ENCODE measurements at places on chromosomes 6 and 20.

- DNase-seq, result no peak
Observed at GRCh38 chr6:1188199-1188598, 123.7 kb upstream of the FOXQ1 start.

GRCh38 chr6:29589423-29590048, 4.6 kb downstream of the OR2H2 start:
- DNase-seq, result peak; percentile 9

DNA sequence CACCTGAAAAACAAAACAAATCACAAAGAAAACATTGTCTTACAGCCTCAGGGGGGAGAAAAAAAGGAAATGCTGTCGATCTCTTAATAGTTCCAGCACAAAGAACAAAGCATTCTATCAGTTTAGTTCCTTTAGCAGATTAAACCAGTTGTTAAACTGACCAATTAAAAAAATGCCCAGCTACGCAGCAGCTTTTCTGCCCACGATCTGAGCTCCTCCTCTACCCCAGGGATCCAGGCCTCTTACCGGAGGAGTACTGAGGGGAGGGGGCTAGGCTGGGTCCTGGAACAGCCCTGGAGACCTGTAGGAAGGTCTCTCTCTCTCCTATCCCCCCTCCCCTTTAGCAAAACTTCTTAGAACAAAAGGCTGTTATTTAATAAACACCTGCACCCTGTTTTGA, 13.4 kb downstream of the PTK7 start:
- DNase-seq, result no peak

- no peak for DNase-seq
Observed at GRCh38 chr6:156928972-156929371, 151.8 kb downstream of the ARID1B start.

DNA sequence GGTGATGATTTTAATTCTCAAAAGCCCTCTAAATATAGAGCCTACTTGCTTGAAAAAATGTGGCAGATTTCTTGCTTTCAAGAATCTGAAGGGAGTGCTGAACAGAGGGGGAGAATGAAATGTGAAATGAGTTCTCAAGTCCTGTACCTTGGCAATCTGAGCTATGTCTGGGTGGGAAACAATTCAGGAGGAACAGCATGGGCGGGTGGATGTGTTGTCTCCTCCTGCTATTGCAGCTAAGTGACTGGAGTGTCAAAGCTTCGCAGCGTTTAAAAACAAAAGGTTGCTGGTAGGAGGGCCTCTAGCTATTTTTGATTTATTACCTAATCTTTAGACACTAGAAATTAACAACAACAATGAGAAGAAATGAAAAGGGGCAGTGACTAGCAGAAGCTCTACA, 102.5 kb upstream of the ARG1 start:
- no peak for DNase-seq

DNA sequence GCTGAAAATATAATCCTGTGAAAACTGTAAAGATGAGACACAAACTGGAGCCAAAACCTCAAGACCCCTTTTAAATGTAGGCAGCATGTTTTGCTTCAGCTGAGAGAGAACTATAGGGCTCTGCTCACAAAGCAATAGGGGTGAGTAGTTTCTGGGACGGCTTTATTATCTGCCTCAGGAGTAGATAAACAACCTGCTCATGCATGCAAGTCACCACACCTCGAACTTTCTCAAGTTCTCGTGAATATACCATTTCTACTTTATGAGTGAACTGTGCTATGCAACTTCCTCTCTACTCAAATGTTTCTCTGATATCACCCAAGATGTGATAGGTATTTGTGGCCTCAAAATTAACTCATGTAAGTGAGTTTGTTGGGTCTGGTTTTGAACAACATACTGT, 7.5 kb upstream of the OOEP start:
- no peak for DNase-seq

DNA sequence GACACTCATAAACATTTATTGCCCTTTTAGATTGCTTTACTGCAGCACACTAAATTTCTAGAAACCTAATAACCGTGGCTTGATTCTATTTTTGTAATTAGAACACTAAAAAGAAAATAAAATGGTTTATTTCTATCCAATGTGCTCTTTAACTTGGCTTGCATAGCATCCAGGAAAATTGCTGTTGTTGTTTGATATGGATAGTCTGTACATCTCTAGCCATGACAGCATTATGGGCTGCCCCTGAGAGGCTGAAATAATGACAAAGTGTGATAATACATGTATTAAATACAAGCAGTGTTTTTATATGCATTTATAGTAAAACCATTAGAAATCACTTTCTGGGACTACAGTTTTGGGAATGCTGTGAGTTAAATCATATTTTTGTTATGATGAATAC, 472.5 kb downstream of the EPM2A start:
- no peak for DNase-seq

DNA sequence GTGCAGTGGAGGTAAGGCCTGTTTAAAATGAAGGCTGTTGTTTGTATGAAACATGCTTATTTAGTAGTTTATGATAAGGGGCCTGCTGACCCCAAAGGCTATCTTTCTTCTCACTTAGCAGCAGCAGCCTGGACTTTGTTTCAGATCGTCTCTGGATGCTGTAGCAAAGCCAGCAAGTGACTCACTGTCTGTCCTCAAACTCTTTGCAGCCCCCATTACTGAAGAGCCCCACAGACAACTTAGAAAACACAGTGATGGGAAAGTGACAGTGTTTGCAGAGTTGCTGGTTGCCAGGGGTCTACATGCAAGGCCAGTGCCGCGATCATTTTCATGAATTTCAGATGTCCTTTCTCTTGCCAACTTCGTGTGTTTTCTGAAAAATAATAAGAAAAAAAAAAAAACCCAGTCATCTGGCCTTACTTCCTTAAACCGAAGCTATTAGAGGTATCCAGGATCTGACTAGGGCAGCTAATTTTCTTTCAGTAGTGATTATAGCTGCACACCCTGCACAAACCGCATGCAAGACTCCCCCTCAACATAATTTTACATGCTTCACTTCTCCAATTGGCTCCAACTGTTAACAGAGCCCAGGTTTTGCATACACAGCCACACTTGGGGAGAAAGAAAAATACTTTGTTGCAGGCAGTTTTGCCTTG, 11.6 kb upstream of the F13A1 start:
- DNase-seq, result no peak

DNA sequence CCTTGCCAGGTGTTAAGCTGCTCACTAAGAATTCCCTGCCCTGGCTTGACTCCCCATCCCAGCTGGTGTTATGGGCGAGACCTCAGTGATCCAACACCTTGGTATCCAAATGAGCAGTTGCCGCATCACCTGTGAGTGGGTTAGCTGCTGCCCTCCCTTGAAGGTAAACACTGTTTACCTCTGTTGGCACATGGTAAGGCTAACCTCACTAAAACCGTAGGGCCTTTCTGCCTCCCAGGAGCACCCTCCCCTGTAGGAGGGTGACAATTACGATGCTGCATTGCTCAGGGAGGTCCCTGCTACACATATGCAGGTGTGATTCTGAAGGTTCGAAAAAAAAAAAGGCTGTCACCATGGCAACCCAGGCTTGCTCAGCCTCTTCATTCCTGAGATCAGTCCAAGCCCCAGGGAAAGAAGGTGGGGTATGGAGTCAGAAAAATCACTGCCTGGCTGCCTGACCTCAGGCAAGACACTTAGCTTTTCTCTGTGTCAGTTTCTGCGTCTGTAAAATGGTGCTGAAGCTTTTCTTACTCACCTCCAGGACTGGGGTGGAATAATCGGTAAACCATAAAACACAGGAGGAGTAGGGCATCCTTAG, 19.5 kb downstream of the PNPLA1 start:
- DNase-seq, result no peak

GRCh38 chr6:117530467-117531242, 48.2 kb downstream of the DCBLD1 start:
- DNase-seq, result no peak

- no peak for DNase-seq
Observed at GRCh38 chr20:56683077-56683865, 54.2 kb downstream of the TFAP2C start.

- DNase-seq, result no peak
Observed at GRCh38 chr20:51715856-51716185, 52.4 kb downstream of the ATP9A start.

DNA sequence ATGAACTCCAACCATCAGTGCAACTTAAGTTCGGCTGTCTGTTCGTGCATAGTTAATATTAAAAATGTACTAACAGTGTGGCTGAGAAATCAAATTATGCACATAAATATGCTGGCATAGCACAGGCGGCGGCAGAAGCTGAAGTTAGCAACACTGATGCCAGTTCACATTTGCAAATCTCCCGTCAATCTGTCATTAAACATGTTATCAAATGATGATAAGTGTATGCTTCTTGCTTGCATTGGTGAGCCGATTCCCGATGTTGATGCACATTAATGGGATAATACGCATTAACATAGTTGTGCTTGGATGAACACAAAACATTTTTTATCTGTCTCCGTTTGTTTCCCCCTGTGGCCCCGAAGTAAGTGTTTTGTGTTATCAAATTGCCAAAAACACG, 309.4 kb downstream of the ZNF217 start:
- no peak for DNase-seq

GRCh38 chr6:57193177-57193576, 21.1 kb downstream of the BAG2 start:
- DNase-seq, result no peak

- no peak for DNase-seq
Observed at GRCh38 chr6:81838724-81839426, 86.4 kb upstream of the TENT5A start.

GRCh38 chr20:13402171-13402760, 181.2 kb downstream of the ISM1 start:
- DNase-seq, result no peak

DNA sequence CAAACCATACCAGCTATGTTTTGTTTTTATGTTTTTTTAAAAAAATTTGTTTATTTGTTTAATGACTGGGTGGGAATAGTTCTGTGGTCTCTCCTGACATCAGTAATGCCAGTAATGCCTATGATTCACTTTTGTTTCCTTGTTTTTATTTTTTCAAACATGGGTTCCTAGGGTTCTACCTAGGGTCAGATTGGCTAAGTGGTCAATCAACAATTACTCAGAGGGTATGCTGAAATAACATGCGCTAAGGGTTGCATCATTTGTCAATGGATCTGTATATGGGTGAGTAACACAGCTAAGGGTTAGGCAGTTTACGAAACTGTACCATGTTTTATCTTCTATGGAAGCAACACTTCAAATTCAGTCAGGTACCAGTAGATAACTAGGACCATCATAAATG, 583.8 kb upstream of the GJE1 start:
- no peak for DNase-seq

DNA sequence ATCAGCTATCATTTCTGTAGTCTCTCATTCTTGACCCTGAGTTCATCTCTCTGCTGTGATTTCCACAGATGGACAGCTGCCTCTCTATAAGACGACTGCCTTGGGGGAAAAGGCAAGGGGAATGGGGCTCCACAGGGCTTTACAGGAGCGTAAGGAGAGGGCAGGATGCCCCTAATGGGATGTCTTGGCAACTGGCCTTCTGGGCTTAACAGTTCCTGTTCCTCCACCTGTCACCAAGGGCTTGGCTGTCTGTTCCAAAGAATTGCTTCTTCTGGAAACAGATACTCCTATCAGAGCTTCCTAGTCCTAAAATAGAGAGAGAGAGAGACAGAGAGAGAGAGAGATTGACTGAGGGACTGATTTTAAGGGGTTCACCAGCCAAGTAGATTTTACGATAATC, 181.9 kb downstream of the TMEM200A start:
- no peak for DNase-seq

- no peak for DNase-seq
Observed at GRCh38 chr6:50362706-50363105, 313.0 kb upstream of the DEFB112 start.

GRCh38 chr20:34536798-34537394, 20.7 kb downstream of the DYNLRB1 start:
- no peak for DNase-seq

DNA sequence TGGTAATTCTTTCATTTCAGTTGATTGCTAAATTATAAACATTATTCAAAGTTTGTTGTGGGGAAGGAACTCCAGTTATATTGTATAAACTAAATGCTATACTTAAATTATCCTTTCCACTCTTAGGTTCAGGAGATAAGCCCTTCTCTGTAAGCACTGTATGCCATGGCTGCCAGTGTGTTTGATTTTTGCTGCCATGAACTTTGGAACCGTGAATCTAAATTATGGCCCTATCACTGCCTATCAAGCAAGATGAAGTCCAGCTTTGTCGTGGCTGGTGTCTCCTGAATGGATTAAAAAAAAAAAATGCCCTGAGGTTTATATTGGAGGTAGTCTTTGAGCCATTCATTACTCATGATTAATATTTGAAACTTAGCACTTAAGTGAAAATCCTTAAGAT, 44.7 kb downstream of the CDC5L start:
- no peak for DNase-seq

- no peak for DNase-seq
Observed at GRCh38 chr6:148924226-148925012, 177.6 kb downstream of the UST start.

DNA sequence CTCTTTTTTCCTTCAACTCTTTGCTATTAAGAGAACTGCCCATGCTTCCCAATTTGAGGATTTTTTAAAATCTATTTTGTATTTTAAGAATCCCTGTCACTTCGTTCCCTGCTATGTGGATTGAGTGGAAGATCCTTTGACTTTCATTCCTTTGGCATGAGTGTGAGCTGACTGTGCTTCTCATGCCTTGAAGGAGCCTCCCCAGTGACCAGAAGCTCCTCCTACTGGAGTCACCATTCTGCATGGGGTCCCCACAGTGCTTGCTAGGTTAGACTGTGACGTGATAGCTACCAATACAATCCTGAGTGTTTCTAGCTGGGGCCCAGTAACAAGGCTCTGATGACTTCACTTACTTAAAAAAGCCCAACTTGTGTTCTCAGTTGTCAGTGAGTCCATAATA, 104.4 kb upstream of the LAMP5 start:
- DNase-seq, result no peak

- no peak for DNase-seq
Observed at GRCh38 chr20:20235681-20236080, 132.2 kb upstream of the INSM1 start.

- no peak for DNase-seq
Observed at GRCh38 chr6:131024565-131024964, 38.5 kb downstream of the EPB41L2 start.

- DNase-seq, result no peak
Observed at GRCh38 chr6:11161031-11161956, 49.8 kb upstream of the ERVFRD-1 start.

DNA sequence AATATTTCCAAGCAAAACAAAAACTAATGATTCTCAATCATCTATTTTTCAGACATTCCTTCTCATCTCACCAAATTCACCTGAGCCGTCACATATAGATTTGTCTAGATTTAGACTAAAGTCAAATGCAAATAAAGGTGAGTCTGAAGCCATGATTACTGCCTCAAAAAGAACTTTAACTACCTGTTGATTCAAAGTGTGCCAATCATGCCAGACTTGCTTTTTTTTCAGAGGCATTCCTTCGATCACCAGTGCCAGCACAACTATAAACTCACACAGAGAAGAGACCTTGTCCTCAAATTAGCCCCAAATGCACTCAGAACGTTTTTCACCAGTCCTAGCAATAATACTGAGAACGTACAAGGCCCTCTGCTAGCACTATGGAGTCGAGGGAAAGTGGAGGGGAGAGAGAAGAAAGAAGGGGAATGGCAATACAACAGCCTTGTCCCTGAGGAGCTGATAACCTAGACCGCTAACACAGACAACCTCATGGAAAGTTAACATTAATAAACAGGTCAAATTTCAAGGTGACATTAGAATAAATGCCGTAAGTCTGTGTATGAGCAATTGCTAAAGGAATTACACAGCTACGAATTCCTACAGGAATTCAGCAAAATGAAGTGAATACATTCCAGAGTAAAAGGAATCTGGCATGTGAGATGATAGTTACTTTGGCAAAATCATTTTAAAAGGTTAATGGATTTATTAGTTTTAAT, 60.9 kb downstream of the EPB41L2 start:
- DNase-seq, result no peak
